WTC11 (cell line): ENCODE measurements at places on chromosomes 3 and 15. TPM values are rescaled to one million over a fixed set of nuclear protein-coding genes. Genes with fewer than 3 reads are reported as not detected.

Gene SRGAP3
- total RNA-seq: 11.8 to 17.9 TPM (median 12.1 TPM) in 3 replicates

Gene GOLGA8N
- total RNA-seq: 1.1 to 1.8 TPM (median 1.6 TPM) in 3 replicates

Gene CACNA2D2
- total RNA-seq: 22.0 to 23.4 TPM (median 22.3 TPM) in 3 replicates

Gene PLXNA1
- total RNA-seq: 53.0 to 55.0 TPM (median 53.8 TPM) in 3 replicates

Gene MED12L
- 22.3 to 27.4 TPM (median 25.2 TPM) in 3 replicates for total RNA-seq

Gene CPLX3
- total RNA-seq: 0.09 to 0.21 TPM (median 0.09 TPM) in 3 replicates

Gene PLSCR5
- total RNA-seq: not detected in 3 replicates

Gene FBXL22
- 0.46 to 0.73 TPM (median 0.46 TPM) in 3 replicates for total RNA-seq

Gene BAHD1
- 40.7 to 49.1 TPM (median 41.5 TPM) in 3 replicates for total RNA-seq

Gene POPDC2
- total RNA-seq: 0.48 to 0.64 TPM (median 0.53 TPM) in 3 replicates

Gene RBPMS2
- 195 to 210 TPM (median 202 TPM) in 3 replicates for total RNA-seq

Gene DAZL
- 3.3 to 4.3 TPM (median 3.9 TPM) in 3 replicates for total RNA-seq

Gene LINGO1
- 51.3 to 60.5 TPM (median 58.9 TPM) in 3 replicates for total RNA-seq

Gene BCL2A1
- 0.25 to 0.32 TPM (median 0.28 TPM) in 3 replicates for total RNA-seq

Gene SEMA3F
- total RNA-seq: 49.0 to 52.0 TPM (median 52.0 TPM) in 3 replicates

Gene SLC22A14
- 0.09 TPM in 1 of 3 replicates, not detected in the others for total RNA-seq

Gene FANCD2OS
- not detected in 3 replicates for total RNA-seq

Gene A4GNT
- total RNA-seq: not detected in 3 replicates

Gene CCR9
- not detected in 3 replicates for total RNA-seq

Gene NRG4
- 0.18 to 0.55 TPM in 2 of 3 replicates, not detected in the other for total RNA-seq

Gene SLC28A1
- 0.14 to 0.16 TPM in 2 of 3 replicates, not detected in the other for total RNA-seq

Gene BLM
- 29.9 to 40.5 TPM (median 34.8 TPM) in 3 replicates for total RNA-seq

Gene WDR93
- total RNA-seq: 0.09 TPM in 1 of 3 replicates, not detected in the others

Gene ST6GAL1
- total RNA-seq: 82.5 to 87.5 TPM (median 83.4 TPM) in 3 replicates

Gene CILP
- not detected in 3 replicates for total RNA-seq

Gene SERINC4
- total RNA-seq: 0.09 to 0.16 TPM in 2 of 3 replicates, not detected in the other

Gene HDC
- total RNA-seq: not detected in 3 replicates

Gene CYP1A2
- 0.07 TPM in 1 of 3 replicates, not detected in the others for total RNA-seq

Gene SLCO2A1
- total RNA-seq: 2.3 to 3.3 TPM (median 3.3 TPM) in 3 replicates

Gene KLF15
- 12.1 to 14.7 TPM (median 13.0 TPM) in 3 replicates for total RNA-seq

Gene ADAMTS17
- total RNA-seq: 1.8 to 2.8 TPM (median 2.2 TPM) in 3 replicates

Gene DNAJA4
- total RNA-seq: 7.8 to 10.1 TPM (median 9.8 TPM) in 3 replicates

Gene KNG1
- total RNA-seq: 0.13 to 0.44 TPM (median 0.34 TPM) in 3 replicates

Gene ARHGAP31
- total RNA-seq: 3.7 to 7.2 TPM (median 4.2 TPM) in 3 replicates

Gene GRIP2
- total RNA-seq: 11.4 to 12.0 TPM (median 11.7 TPM) in 3 replicates

Gene AMT
- total RNA-seq: 54.6 to 66.6 TPM (median 57.8 TPM) in 3 replicates

Gene C15orf62
- 0.46 to 0.92 TPM (median 0.72 TPM) in 3 replicates for total RNA-seq

Gene P2RY12
- total RNA-seq: not detected in 3 replicates

Gene IL20RB
- total RNA-seq: 2.3 to 3.1 TPM (median 2.4 TPM) in 3 replicates

Gene SLC24A1
- 7.0 to 10.7 TPM (median 10.3 TPM) in 3 replicates for total RNA-seq

Gene SLC12A8
- 7.5 to 10.3 TPM (median 9.1 TPM) in 3 replicates for total RNA-seq

Gene TLR9
- not detected in 3 replicates for total RNA-seq

Gene CLDN16
- not detected in 3 replicates for total RNA-seq

Gene ZNF639
- total RNA-seq: 32.3 to 34.8 TPM (median 33.4 TPM) in 3 replicates

Gene P2RY14
- total RNA-seq: 0.07 TPM in 1 of 3 replicates, not detected in the others

Gene CLEC3B
- total RNA-seq: 0.57 to 0.92 TPM (median 0.81 TPM) in 3 replicates

Gene SOX2
- total RNA-seq: 189 to 245 TPM (median 239 TPM) in 3 replicates

Gene THRB
- 4.5 to 5.8 TPM (median 4.8 TPM) in 3 replicates for total RNA-seq
